ENCODE measurements at places on chromosomes 3 and 15. TPM values are rescaled to one million over a fixed set of nuclear protein-coding genes. Genes with fewer than 3 reads are reported as not detected.

DNA sequence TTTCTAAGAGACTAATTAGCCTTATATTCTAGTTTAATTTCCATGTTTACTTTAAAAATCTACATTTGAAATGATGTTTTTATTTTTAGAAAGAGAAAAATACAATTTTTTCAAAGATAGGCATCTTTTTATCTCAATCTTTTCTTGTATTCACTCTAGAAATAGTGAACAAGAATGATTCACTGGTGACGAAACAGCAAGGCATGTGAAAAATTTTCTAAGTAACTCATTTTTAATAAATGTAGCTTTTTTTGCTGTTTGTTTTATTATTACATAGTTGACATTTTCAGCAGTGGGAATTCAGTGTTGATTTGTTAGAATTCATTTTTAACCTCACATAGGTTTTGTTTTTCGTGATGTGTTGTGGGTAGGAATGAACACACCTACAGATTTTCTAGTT lies 1226.4 kb downstream of the NSUN3 start:
- H3K27ac ChIP-seq: no peak overlapping the region
- no peaks in the 10 kb centered on the region for H3K36me3 ChIP-seq
- no peaks in the 10 kb centered on the region for H3K27me3 ChIP-seq
- peak; percentile 52 for DNase-seq
- peaks cover 5% of the 10 kb centered on the region for H3K4me1 ChIP-seq

SST gene
- not detected for total RNA-seq

ERICH6 gene
- not detected for total RNA-seq

DNA sequence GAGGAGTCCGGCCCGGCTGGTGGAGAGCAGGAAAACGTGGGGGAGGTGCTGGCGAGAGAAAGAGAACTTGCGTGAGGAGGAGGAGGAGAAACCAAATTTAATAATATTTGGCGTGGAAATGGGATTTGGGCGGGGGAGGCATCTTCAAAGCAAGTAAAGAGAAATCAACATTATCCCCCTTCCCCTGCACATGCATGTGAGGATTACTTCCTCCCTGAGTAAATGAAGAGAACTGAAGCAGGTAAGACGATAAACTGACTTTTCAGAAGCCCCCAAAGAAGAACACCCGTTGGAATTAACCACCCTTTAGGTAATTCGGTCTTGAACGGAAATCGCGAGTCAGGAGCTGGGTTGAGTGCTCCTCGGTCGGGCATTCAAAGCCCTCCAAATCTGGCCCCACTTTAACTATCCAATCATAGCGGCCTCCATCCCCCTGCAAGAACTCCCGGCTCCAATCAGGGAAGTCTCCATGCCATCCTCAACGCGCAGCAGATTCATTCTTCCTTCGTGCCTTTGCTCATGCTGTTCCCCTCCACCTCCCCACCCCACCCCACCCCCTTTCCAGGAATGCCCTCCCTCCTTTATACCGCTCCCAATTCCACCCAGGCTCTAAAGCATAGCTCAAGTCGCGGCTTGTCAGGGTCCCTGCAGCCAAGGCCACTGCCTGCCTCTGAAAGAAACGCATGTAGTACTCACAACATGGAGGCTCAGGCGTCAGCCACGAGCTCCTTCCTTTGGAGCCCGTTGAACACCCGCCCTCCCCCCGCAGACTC lies 545 bp upstream of the RFX7 start:
- peaks cover 9% of the 10 kb centered on the region for H3K4me1 ChIP-seq
- peaks cover 2% of the 10 kb centered on the region for H3K36me3 ChIP-seq
- H3K4me3 ChIP-seq: peak overlapping the region; percentile 74
- H3K27ac ChIP-seq: no peak overlapping the region

NSUN3 gene
- 4.4 TPM for total RNA-seq

GRCh38 chr3:49133226-49133951 lies 539 bp upstream of the LAMB2 start:
- peak overlapping the region; percentile 93 for H3K27ac ChIP-seq
- peaks cover under 1% of the 10 kb centered on the region for H3K36me3 ChIP-seq
- peak; percentile 90 for DNase-seq
- no peaks in the 10 kb centered on the region for H3K27me3 ChIP-seq
- H3K4me1 ChIP-seq: peaks cover 12% of the 10 kb centered on the region

DNA sequence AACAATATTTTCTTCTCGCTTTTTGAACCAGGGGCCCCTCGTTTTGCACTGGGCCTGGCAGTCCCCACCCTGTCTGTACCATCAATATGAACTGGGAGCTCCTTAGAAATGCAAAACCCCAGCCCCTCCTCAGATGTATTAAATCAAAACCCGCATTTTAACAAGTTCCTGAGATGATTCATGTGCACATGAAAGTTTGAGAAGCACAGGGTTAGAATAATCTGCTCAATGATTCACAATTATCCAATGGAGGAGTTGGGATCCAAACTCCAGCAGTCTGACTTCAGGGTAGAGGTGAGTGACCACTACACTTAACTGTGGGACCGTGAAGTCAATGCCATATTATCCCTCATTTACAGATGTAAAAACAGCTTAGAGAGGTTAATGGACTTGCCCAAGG lies 256.4 kb downstream of the IGSF11 start:
- H3K4me3 ChIP-seq: no peak overlapping the region
- H3K27me3 ChIP-seq: no peaks in the 10 kb centered on the region
- no peak for DNase-seq
- H3K27ac ChIP-seq: no peak overlapping the region
- H3K36me3 ChIP-seq: no peaks in the 10 kb centered on the region

GRCh38 chr15:98939311-98940080 lies 68.1 kb downstream of the PGPEP1L start:
- H3K36me3 ChIP-seq: no peaks in the 10 kb centered on the region
- peaks cover 11% of the 10 kb centered on the region for H3K4me1 ChIP-seq
- no peaks in the 10 kb centered on the region for H3K27me3 ChIP-seq
- DNase-seq: no peak
- H3K27ac ChIP-seq: no peak overlapping the region

GRM7 gene
- total RNA-seq: not detected

CISH gene
- 1.6 TPM for total RNA-seq

BNC1 gene
- total RNA-seq: 2.4 TPM

GRCh38 chr3:58274027-58274614 lies 31.9 kb upstream of the RPP14 start:
- no peak overlapping the region for H3K27ac ChIP-seq
- peaks cover 14% of the 10 kb centered on the region for H3K4me1 ChIP-seq
- H3K27me3 ChIP-seq: no peaks in the 10 kb centered on the region
- DNase-seq: no peak
- no peak overlapping the region for H3K4me3 ChIP-seq
- no peaks in the 10 kb centered on the region for H3K36me3 ChIP-seq

All from PC-3 (cell line).